ENCODE measurements at places on chromosomes 3 and 15.

DNA sequence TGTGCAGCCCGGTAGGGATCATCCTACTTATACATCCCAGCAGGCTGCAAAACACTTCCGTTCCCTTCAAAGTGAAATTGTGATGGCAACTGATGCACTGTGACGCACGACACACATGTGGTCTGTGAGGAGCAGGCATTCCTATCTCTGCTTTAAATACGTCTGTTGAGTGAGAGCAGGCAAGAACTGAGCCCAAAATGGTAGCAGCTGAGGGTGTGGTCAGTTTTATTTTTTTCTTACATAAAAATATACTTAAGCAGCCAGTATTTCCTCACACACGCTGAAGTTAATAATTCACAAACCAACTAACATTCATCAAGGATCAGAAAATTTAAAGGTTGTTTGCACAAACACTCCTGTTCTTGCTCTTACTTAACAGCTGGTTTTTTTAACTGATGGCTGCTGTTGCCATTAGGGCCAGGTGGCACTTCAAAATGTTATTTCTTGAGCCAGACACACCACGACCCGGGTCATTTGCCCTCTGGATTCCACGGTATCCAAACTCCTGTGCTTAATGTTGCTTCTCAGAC lies 23.9 kb downstream of the LRIG1 start:
- DNase-seq: no peak

- peak; percentile 67 for DNase-seq
These were observed 27.1 kb downstream of the LRIG1 start for GRCh38 chr3:66473692-66474091.

DNA sequence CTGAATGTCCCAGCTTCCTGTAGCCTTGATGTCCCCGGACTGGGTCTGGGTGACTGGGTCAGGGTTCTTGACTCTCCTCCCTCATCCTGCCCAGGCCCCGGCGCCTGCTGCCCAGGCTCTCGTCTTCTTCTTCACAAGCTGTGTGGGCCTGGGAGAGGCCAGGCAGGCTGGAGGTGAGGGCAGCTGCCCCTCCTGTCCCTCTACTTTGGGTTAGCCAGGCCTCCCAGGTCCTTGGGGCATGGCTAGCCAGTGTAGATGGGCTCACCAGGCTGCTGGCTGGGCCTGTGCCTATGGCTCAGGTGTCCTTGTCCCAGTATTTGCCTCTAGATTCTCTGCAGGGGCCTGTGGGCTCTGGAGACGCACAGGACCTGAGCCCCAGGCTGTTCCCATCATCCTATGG lies 31.8 kb downstream of the TKT start:
- DNase-seq: no peak

- DNase-seq: no peak
These were observed 66.4 kb upstream of the TJP1 start for GRCh38 chr15:29888646-29889045.

DNA sequence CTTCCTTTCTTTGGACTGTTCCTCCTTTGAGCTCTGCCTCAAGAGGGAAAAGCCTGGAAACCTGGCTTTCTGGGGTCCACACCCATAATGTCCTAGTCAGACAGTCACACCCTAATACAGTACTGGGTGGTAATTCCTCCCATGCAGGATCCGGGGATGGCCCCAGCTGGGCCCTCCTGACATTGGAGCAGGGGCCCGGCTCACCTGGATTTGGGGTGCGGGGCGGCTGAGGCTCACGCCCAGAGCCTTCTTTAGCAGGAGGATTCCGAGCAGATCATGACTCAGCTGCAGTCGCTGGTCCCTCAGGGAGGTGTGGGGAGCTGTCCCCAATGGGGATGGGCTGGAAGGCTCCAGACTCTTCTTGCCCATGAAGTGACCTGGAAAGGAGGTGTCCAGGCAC lies 1.0 kb downstream of the NMB start:
- no peak for DNase-seq
